ENCODE measurements at places on chromosomes 13 and 19.

DNA sequence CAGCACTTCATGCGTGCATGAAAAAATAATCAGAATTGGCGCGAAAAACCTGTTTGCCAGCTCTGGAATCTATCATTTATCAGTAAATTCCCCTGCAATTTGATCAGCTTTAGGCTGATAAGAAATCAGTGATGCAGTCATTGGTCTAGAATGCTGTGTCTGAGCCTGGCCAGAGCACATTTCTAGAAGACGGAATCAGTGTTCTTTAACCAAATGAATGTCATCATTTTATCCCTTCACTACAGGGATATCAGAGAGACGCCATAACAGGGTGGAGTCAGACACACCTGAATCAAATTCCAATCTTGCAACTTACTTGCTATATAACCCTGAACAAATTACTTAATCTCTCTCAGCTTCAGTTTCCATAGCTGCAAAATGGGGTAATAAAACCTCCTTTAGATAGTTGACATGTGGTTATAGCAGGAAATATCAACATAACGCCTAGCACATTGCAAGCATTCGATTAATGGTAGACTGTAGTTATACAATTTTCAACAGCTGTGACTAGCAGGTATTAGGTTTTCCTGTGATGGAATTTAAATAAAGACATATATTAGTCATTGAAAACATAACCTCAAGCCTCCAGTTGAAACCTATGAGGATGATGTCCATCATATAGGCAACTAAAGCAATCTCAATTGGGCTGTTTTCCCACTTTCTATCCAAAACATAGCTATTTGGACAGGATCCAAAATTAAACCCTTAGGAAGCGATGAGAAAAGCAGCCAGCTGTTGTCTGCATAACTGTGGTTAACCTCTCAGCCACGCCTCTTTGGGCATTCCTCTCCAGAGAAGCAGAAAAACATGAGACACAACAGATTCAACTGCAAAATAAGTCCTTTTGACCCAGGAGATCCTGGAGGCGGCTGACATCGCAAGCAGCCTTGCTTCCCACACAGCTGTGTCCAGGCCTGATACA lies 51.6 kb upstream of the UBL3 start:
- H3K36me3 ChIP-seq = no peaks in the 10 kb centered on the region
- H3K4me3 ChIP-seq = no peak overlapping the region

GRCh38 chr19:3368848-3369336 lies 2.5 kb downstream of the NFIC start:
- no peaks in the 10 kb centered on the region for H3K36me3 ChIP-seq
- no peaks in the 10 kb centered on the region for H3K4me1 ChIP-seq
- DNase-seq = no peak
- no peaks in the 10 kb centered on the region for H3K27me3 ChIP-seq

GRCh38 chr19:55580628-55581144 lies at the start of gene ZNF579:
ZNF579 (minus strand) TSS chr19:55580848; CDS start chr19:55579639, 1,209 bp downstream.
- peak; percentile 82 for DNase-seq
- no peaks in the 10 kb centered on the region for H3K27me3 ChIP-seq
- H3K4me1 ChIP-seq = no peaks in the 10 kb centered on the region
- peak within 1 kb of the TSS; percentile 87 for H3K27ac ChIP-seq

- peaks cover 100% of the 10 kb centered on the region for H3K36me3 ChIP-seq
- no peaks in the 10 kb centered on the region for H3K4me1 ChIP-seq
- DNase-seq = no peak
Measured at GRCh38 chr19:11108746-11109145, 19.5 kb downstream of the LDLR start.

DNA sequence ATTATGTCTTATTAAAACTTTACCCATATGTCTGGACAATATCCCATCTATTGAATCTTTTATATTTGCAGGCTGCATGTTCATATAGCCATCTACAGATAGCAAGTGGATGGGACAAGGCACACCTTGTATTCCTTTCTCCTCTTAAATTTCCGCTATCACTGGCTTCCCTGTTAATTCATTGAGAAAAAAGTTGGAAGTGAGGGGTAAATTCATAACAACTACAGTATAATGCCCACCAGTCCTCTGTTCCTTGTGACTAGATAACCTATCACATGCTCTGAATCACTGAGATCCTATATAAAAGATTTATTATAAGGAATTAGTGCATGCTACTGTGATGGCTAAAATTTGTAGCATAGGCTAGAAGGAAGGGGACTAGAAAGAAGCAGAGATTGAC lies 1005.8 kb upstream of the ATXN8OS start:
- no peaks in the 10 kb centered on the region for H3K4me1 ChIP-seq
- H3K4me3 ChIP-seq = no peak overlapping the region

DNA sequence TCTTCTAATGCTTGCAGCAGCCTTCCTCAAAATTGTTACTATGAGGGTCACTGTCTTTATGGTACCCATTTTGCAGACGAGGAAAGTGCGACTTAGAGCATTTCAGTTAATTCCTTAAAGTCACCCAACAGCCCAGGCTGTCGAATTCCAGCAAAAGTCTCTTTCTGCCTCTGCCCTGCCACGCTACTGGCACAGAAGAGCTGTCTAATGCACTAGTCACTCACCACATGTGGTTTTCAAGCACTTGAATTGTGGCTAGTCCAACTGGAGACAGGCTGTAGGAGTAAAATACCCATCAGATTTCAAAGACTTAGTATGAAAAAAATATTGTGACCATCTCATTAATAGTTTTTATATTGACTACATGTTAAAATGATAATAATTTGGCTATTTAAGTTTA lies 1.7 kb downstream of the FPR1 start:
- no peaks in the 10 kb centered on the region for H3K4me1 ChIP-seq
- H3K27me3 ChIP-seq = no peaks in the 10 kb centered on the region
- no peak overlapping the region for H3K4me3 ChIP-seq

DNA sequence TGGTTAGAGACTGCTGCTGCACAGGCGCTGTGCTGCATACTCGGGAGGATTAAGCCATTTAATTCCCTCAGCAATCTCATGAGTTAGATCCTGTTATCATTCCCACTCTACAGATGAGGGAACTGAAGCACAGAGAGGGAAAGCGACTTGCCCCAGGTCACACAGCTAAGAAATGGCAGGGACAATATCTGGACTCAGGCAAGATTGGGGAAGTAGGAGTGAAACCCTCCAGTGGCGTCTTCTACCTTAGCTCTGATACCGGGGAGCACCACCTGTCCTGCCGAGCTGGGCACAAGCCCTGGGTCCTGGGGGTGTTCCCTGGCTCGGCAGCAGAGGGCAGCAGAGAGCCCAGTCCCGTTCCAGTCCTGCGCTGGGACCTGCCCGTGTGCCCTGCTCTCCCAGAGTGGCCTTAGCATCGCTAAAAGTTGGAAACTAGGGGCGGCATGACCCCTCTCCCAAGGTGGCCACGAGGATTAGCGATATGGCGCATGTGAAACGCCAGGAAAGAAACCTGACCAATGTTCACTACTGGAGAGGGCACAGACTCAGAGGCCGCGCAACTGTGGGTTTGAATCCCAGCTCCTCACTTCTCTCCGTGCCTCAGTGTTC lies 20.5 kb downstream of the CYTH2 start:
- H3K36me3 ChIP-seq = no peaks in the 10 kb centered on the region
- H3K4me3 ChIP-seq = no peak overlapping the region
- H3K4me1 ChIP-seq = peaks cover 7% of the 10 kb centered on the region
- H3K27me3 ChIP-seq = no peaks in the 10 kb centered on the region
- DNase-seq = peak; percentile 91
- H3K27ac ChIP-seq = no peak overlapping the region

- no peak overlapping the region for H3K4me3 ChIP-seq
- DNase-seq = peak; percentile 51
- peaks cover 4% of the 10 kb centered on the region for H3K36me3 ChIP-seq
Measured at GRCh38 chr13:100269837-100270236, 180.9 kb downstream of the PCCA start.

DNA sequence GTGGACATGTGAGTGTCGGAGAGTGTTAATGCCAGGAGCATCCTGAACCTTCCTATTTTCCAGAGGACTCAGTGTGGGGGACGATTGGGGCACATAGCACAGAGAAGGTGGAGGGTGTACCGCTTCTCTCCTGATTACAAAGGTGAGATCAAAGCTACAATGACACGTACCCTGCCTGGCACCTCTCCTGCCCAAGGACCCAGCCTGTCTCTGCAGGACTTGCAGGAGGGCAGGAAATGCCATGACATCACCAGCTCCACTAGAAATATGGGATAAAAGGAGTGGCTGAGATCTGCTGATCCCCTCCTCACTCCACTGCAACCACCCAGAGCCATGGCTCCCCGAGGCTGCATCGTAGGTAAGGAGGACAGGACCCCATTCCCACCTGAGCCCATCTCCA lies at the start of gene IGFL1:
Gene IGFL1 (plus strand): TSS at position 301 of the 400 bp plus-strand sequence. CDS start 33 bp downstream, at position 334.
- H3K27me3 ChIP-seq = no peaks in the 10 kb centered on the region
- no peak for DNase-seq
- H3K36me3 ChIP-seq = no peaks in the 10 kb centered on the region
- H3K4me1 ChIP-seq = no peaks in the 10 kb centered on the region

GRCh38 chr13:84574851-84575250 lies 692.6 kb upstream of the SLITRK1 start:
- no peak for DNase-seq
- H3K4me1 ChIP-seq = no peaks in the 10 kb centered on the region
- H3K36me3 ChIP-seq = no peaks in the 10 kb centered on the region

DNA sequence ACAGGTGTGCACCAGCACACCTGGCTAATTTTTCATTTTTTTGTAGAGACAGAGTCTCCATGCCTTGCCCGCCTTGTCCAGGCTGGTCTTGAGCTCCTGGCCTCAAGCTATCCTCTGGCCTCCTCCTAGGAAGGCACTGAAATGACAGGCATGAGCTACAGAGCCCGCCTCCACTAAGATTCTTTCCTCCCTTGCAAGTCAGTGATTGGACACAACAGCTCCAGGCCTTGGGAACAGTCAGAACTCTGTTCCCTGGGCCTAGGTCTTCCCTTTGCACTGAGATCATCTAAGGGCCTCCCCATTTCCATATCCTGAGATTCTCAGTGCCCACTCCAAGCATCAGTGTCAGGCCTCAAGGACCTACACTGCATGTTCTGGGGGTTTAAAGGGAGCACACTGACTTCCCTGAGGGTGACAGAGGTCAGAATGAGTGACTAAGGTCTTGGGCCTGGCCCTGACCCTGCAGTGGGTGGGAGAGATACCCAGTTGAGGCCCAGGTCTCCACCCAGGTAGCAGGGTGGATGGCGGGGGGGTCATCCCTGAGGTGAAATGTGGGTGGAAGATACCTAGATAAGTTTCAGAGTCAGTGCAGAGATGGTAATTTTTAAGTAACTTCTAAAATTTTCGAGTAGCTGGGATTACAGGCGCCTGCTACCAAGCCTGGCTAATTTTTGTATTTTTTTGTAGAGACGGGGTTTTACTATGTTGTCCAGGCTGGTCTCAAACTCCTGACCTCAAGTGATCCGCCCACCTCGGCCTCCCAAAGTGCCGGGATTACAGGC lies 17.3 kb upstream of the ERCC1 start:
- H3K4me1 ChIP-seq = peaks cover 8% of the 10 kb centered on the region
- H3K27ac ChIP-seq = no peak overlapping the region
- H3K36me3 ChIP-seq = no peaks in the 10 kb centered on the region
- no peaks in the 10 kb centered on the region for H3K27me3 ChIP-seq

GRCh38 chr19:19256072-19256969 lies 16.8 kb downstream of the TM6SF2 start:
- no peak overlapping the region for H3K27ac ChIP-seq
- H3K36me3 ChIP-seq = no peaks in the 10 kb centered on the region
- H3K4me3 ChIP-seq = no peak overlapping the region
- peaks cover 4% of the 10 kb centered on the region for H3K4me1 ChIP-seq
- DNase-seq = no peak
- peaks cover 4% of the 10 kb centered on the region for H3K27me3 ChIP-seq

- H3K4me1 ChIP-seq = no peaks in the 10 kb centered on the region
- H3K4me3 ChIP-seq = no peak overlapping the region
- H3K36me3 ChIP-seq = no peaks in the 10 kb centered on the region
Measured at GRCh38 chr13:97566907-97567306, 132.9 kb downstream of the RAP2A start.

- peak overlapping the region; percentile 71 for H3K4me3 ChIP-seq
- peak overlapping the region; percentile 66 for H3K27ac ChIP-seq
- DNase-seq = peak; percentile 93
- H3K4me1 ChIP-seq = no peaks in the 10 kb centered on the region
- H3K27me3 ChIP-seq = no peaks in the 10 kb centered on the region
- H3K36me3 ChIP-seq = no peaks in the 10 kb centered on the region
Measured at GRCh38 chr19:37317403-37318209, 53.3 kb upstream of the ZNF527 start.

GRCh38 chr19:49357186-49357585 lies 5.0 kb downstream of the TEAD2 start:
- peaks cover 17% of the 10 kb centered on the region for H3K4me1 ChIP-seq
- peak overlapping the region; percentile 53 for H3K27ac ChIP-seq

DNA sequence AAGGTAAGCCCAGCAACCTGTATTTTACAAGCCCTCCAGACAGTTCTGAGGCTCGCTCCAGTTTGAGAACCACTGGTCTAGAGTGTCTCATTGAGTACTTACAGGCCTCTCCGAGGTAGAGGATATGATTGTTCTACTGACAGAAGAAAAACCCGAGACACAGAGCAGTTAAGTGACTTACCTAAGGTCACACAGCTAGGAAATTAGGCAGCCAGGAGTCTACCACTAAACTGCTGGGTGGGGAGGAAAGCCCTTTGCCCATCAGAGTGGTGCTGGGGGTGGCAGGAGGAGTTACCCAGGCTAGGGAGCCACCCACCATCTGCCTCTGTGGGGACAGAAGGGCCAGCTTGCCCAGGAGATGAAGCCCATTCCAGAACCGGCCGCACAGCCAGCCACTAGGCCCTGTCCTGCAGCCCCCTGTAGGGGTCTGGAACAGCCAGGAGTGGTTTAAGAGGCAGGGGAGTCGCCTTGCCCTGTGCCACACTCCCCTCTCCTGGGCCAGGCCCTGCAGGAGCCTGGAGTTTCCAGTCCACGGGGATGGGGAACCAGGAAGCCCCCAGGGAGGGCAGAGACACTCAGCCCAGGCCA lies 703 bp downstream of the RASGRP4 start:
- H3K27ac ChIP-seq = no peak overlapping the region
- no peak overlapping the region for H3K4me3 ChIP-seq
- H3K4me1 ChIP-seq = no peaks in the 10 kb centered on the region
- DNase-seq = no peak

GRCh38 chr13:105170438-105170837 lies 1365.0 kb downstream of the EFNB2 start:
- H3K27me3 ChIP-seq = no peaks in the 10 kb centered on the region
- no peaks in the 10 kb centered on the region for H3K4me1 ChIP-seq
- no peaks in the 10 kb centered on the region for H3K36me3 ChIP-seq
- H3K4me3 ChIP-seq = no peak overlapping the region

DNA sequence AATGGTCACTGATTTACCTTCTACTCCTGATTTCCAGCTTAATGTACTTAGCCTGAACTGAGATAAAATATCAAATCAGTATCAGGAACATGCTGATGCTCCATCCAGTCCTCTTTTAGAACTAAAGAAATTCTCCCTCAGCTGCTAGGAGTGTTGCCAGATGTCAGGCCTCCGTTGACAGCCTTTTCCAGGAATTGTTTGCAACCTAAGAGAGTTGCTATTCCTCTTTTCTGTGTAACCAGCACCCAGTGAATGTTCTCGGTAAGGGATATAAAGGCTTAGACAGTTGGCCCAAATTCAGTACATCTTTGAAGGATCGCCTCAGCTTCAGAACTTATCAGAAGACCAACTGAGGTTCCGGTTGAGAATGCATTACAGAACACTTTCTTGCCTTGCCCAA lies 559.0 kb downstream of the PCDH17 start:
- no peaks in the 10 kb centered on the region for H3K27me3 ChIP-seq
- no peak for DNase-seq
- no peaks in the 10 kb centered on the region for H3K4me1 ChIP-seq

Data from Peyer's patch (tissue), 4 donors.